ENCODE measurements at places on chromosomes 3 and 15. TPM values are rescaled to one million over a fixed set of nuclear protein-coding genes. Genes with fewer than 3 reads are reported as not detected.

Gene SEMA4B
- 93.0 TPM for total RNA-seq

Gene TICRR
- total RNA-seq = 0.93 TPM

Gene HYKK
- 6.0 TPM for total RNA-seq

Gene DGKG
- total RNA-seq = 1.8 TPM

Gene NAALADL2
- 8.0 TPM for total RNA-seq

Gene ATP13A3
- 63.4 TPM for total RNA-seq

Gene TIMP4
- 21.1 TPM for total RNA-seq

- no peak for DNase-seq
Observed at GRCh38 chr3:32940726-32941125, 10.7 kb upstream of the CCR4 start.

DNA sequence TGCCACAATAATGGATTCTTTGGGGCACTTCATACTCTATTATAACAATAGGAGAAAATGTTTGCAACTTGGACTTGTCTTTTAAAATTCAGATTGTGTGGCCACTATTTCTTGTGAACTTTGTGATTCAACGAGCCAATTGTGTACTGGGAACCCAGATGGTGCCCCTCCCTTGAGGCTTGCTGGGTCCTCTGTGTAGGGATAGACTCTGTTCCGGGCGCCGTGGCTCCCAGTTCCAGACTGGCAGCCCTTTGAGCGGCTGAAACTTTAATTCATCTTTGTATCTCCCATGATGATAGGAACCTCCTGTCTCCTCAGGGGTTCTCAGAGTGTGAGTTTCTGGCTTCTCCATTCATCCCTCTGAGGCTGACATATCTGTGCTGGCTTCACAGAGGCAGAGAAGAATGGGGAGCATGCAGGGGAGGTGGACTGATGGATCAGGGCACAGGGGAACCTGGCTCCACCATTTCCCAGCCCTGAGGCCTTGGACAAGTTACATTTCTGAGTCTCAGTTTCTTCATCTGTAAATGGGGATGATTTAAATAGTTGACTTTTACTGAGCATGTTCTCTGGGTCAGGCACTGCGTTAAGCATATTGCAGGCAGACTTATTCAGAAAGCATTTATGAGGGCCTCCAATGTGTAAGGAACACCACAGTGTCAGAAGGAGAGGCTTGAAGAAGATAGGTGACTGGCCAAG lies 15.2 kb upstream of the ANKDD1A start:
- DNase-seq = no peak

GRCh38 chr15:34682674-34683073 lies 72.1 kb downstream of the GJD2 start:
- DNase-seq = no peak

DNA sequence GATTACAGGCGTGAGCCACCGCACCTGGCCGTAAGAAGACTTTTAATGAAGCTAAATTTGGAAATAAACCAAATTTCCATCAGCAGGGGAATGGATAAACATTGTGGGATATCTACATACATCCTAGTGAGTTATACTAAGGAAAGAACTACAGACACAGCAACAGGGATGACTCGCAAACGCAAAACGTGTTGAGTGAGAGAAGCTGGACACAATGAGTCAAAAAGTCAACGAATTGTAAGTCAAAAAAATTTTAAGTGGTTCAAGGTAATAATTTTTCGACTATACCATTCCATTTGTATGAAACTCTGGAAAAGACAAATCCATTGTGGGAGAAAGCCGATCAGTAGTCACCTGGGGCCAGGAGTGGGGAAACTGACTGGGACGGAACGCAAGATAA lies 19.9 kb downstream of the PLA2G4F start:
- no peak for DNase-seq

DNA sequence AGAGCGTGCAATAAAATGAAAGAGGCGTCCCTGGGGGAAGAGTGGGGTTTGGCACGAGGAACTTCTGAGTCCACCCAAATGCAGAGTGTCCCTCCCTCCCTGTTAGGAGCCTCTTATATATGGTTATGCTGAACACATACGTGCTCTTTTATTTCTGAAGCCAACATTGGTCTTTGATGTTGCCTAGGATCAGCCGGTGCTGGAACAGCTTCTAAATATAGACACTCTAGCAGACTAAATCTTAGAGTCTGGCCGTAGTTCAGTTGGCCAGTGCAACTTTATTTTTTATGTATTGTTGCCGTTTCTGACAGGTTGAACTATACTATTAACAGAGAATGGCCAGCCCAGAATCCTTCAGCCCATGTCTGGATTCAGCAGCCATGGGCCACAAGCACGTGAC lies 128.7 kb downstream of the GHSR start:
- no peak for DNase-seq

DNA sequence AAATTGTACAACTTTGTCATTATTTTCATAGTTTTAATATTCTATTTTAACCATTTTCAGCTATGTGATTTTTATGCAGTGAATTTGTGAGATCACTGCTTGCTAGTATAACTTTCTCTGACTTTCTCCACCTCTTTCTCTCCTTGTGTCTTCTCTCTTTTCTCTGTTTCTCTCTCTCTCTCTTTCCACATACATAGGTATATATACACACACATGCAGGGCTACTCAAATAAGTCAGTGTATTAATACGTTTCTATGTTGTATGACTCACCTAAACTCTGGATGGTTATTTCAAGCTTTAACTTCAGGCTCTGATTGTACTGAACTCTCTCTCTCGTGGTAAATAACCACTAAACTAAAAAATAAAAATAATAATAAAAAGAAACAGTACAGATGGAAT lies 1389.3 kb upstream of the ALCAM start:
- DNase-seq = no peak

DNA sequence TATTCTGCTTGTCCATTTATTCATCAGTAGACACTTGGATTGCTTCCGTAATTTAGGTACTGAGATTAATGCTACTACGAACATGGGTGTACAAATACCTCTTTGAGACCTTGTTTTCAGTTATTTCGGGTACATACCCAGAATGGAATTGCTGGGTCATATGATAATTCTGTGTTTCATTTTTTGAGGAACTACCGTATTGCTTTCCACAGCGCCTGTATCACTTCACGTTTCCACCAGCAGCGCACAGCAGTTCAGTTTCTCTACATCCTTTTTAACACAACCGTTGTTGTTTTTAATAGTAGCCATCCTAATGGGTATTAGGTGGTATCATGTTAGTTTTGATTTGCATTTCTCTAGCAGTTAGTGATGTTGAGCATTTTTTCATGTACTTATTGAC lies 9.5 kb downstream of the PAK2 start:
- DNase-seq = no peak

- DNase-seq = no peak
Observed at GRCh38 chr15:67025719-67026609, 39.4 kb upstream of the SMAD3 start.

DNA sequence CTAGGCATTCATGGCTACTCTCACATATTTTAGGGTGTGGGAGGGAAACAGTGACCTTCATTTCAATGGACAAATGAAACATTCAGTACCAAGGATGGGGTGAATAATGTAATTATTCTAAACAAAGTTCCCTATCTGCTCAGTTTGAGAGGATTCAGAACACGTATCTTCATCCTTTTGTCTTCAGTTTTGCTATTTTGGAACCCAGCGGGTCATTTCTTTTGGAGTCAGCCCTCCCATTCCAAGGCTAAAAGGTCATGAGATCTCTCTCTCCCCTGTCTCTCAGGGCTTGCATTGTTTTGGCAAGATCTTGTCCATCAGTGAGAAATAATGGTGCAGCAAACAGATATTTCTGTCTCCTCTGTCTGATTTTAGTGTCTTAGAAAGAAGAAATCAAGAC lies 16.3 kb upstream of the GATM start:
- DNase-seq = no peak

- no peak for DNase-seq
Observed at GRCh38 chr3:112486811-112487505, 12.3 kb downstream of the BTLA start.

- DNase-seq = no peak
Observed at GRCh38 chr3:44992555-44993470, 16.8 kb downstream of the EXOSC7 start.

- DNase-seq = no peak
Observed at GRCh38 chr3:101567528-101568317, 6.1 kb downstream of the TRMT10C start.

- DNase-seq = no peak
Observed at GRCh38 chr3:152376351-152377183, 107.8 kb downstream of the MBNL1 start.

- no peak for DNase-seq
Observed at GRCh38 chr3:120850381-120851295, 57.4 kb upstream of the STXBP5L start.

- DNase-seq = no peak
Observed at GRCh38 chr15:96838081-96838480, 507.6 kb downstream of the NR2F2 start.

DNA sequence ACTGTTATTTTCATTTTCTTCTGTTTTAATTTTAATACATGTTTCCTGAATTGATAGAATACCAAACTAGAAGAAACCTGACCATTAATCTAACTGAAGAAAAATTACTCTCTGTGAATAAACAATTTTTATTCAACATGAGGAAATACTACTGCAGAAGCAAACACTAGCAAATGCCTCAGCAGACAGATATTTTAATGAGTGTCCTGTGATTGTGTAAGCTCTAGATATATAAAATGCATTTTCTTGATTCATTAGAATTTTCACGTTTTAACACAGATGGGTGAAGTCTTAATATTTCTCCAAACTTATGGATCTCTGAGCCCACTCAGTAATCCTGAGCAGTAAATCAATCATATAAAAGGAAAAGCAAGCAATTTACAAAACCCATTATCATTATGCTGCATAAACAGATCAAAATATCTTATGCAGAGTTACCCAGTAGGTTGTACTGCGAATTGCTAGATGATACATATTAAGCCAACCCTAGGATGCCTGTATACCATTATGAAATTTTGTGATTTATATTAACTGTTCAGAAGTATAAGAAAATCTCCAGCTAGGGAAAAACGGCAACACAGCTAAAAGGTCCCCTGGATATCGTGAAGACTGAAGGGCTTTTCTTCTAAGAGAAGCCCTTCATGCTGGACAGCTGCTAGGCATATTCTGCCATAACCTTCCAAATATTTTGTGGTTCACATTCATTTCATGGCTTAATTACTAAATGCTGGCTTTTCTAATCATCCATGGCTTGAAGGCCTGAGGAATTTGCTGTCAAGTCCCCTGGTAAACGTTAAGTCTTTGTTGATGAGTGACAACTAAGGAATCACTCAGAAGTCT lies 157.7 kb upstream of the TGFBR2 start:
- no peak for DNase-seq

DNA sequence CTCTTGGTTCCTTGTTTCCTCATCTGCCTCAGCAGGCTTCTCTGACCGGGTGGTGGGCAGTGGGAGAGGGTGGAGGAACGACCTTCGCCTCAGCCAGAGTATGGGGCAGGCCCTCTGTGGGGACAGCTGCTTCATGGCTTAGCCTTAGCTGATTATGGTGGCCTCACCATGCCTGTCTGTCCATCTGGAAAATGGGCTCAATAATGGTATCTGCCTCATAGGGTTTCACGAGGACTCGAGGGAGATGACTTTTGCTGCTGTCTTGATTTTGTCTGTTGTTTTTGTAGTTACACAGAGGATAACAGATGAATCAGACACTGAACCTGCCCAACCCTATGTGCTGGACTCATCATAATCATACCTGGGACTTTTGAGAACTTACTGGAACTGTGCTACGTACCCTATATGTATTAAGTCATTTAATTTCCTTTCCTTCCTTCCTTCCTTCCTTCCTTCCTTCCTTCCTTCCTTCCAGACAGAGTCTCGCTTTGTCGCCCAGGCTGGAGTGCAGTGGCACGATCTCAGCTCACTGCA lies 46.5 kb downstream of the CDC25A start:
- DNase-seq = no peak

DNA sequence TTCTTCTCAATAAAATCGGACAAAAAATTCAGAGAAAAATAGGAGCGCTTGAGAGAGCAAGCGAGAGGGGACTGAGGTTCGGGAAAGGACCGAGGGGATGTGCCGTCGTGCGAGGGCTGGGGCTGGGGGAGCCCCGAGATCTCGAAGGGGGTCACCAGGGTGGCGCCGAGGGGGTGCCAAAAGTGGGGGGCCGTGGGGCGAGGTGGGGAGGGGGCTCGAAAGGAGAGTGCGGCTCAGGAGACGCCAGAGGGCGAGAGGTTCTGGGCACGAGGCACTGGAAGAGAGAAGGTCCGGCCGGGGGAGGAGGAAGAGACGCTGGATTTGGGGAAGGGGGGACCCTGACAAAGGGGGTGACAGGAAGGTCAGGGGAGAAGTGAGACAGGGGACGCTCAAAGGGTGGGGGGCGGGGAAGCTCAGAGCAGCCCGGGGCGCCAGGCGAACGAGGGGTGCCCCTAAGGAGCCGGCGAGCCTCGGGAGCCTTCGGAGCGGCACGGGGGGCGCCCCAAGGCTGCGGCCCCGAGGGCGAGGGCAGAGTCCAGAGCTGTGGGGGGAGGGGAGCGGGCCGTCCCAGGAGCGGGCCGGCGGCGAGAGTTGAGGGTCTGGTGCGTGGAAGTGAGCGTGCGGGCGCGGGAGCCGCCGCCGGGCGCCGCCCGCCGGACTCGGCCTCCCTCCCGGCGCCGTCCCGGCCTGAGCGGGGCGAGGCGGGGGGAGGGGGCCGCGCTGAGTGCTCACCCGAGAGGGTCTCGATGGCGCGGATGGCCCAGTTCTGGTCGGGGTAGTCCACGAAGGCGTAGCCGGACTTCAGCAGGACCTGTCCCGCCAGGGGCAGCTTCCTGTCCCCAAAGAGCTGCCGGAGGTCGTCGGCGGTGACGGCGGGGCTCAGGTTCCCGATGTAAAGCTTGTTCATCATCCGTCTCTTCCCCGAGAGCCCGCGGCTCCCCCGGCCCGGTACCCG lies 514 bp downstream of the IGF2BP2 start:
- DNase-seq = no peak

DNA sequence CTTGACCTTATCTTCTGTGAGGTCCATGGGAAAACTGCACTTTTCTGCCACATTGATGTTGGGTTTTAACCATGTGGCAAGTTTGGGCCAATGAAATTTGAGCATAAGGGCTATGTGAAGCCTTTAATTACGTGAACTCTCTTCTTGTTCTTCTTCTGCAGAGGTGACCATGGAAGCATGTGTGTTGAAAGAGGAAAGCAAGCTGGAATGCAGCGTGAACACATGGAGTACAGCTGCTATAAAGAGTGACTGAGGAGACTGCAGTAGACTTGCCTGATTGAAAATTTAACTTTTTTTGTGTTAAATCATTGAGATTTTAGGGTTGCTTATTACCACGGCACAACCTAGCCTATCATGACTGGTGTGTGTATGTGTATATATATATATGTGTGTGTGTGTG lies 347.3 kb downstream of the ZIC1 start:
- DNase-seq = no peak

DNA sequence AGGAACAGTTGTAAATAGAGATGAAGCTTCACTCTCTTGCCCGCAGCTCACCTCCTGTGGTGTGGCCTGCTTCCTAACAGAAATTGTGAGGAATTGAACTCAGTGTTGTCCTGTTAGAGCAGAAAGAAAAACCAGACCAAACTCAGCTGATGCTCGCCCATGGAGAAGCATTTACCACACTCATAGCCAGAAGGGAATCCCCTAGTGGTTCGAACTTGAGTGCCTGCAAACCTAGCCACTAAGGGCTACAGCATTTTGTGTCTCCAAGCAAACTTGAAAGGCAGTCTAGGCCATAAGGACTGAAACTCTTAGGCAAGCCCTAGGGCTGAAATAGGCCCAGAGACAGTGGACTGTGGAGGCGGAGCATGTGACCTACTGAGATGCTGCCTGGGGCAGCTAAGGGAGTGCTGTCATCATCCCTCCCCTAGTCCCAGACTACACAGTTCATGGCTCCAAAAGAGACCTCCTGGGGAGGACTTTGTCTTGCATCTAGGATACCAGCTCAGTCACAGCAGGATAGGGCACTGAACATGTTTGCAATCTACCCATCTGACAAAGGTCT lies 44.5 kb upstream of the MCTP2 start:
- DNase-seq = no peak

GRCh38 chr3:155664925-155665695 lies 79.8 kb downstream of the PLCH1 start:
- no peak for DNase-seq

Measured in suprapubic skin (tissue), 4 donors.